ENCODE measurements at places on chromosomes 11 and 22. TPM values are rescaled to one million over a fixed set of nuclear protein-coding genes. Genes with fewer than 3 reads are reported as not detected.

The PHF21B gene
- 8.2 TPM for polyA plus RNA-seq

The APOBEC3B gene
- polyA plus RNA-seq = 49.9 TPM

The TSGA10IP gene
- polyA plus RNA-seq = not detected

The PDE2A gene
- polyA plus RNA-seq = 26.1 TPM
